ENCODE measurements at places on chromosomes 1 and 21.

GRCh38 chr1:46180082-46180616, 3.9 kb upstream of the P3R3URF start:
- DNase-seq = peak; percentile 68

- DNase-seq = no peak
These were observed 325.1 kb downstream of the RRAGC start for GRCh38 chr1:38534473-38534823.

DNA sequence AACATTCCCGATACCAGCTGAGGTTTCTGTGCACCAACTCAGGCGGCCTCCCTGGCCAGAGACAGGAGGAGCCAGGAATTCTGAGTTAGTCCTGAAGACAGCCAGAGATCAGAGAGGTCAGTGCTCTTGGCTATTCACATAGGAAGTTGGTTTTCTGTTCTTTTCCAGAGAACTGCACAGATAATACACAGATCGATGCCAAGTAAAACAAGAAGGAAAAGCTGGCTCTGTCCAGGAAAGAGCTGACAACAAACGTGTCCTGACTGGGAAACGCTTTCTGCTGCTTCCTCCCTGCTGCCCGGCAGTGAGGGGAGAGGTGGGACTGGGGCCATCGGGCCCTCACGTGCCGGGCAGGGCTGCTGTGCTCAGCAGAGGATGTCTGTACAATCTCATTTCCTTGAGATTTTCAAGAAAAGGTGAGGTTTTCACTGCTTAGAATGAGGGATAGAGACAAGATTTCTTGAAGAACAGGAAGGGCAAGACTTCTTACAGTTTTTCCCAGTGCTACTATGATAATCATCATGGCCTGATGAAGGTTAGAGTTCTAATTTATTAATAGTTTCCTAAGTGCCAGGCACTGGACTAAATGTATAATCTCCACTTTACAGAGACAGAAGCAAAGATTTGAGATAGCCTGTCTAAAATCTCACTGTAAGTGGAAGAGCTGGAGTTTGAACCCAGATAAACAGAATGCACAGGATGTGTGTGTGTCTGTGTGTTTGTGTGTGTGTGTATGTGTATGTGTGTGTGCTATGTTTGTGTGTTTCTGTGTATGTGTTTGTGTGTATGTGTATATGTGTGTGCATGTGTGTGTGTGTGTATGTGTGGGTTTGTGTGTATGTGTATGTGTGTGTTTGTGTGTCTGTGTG, 211.0 kb upstream of the RAB4A start:
- DNase-seq = peak; percentile 59

DNA sequence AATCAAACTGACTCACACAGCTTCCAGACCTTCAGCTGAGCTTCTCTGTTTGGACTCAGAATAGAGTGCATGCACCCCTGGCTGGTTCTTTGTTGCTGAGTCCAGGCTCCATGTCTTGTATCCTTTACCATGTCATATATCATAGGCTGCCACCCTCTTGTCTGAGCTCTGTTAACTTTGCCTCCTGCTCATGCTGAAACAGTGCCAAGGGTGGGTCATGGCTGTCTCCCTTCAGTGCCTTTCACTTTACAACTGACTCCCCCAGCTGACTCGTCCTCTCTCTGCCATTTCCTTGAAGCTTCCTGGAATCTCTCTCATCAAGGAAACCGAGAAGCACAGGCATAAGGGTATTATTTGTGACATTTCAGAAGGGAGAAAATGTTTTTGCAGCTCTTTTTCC, 885.3 kb downstream of the TTLL7 start:
- no peak for DNase-seq
